Activated CD8-positive, alpha-beta memory T cell treated with anti-CD3 and anti-CD28 coated beads for 48 hours (primary cell): ENCODE measurements at places on chromosomes 2 and 18.

GRCh38 chr2:158305501-158305900 is 151.1 kb downstream of the CCDC148 start:
- no peak for DNase-seq

GRCh38 chr2:240469239-240469636 is 33.8 kb downstream of the GPC1 start:
- no peak for DNase-seq

- DNase-seq = no peak
Measured at GRCh38 chr2:240297256-240298116, 138.0 kb upstream of the GPC1 start.

DNA sequence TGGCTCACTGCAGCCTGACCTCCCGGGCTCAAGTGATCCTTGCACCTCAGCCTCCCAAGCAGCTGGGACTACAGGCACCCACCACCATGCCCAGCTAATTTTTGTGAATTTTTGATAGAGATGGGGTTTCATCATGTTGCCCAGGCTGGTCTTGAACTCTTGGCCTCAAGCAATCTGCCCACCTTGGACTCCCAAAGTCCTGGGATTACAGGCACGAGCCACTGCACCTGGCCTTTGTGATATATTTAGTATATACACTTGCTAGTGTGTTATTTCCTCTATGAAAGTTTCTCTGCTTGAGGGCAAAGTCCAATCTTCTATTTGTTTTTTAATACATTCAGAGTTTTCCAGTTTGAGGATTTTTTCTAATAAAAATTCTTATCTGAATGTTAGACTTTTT is 119.3 kb downstream of the GALNT3 start:
- no peak for DNase-seq

GRCh38 chr2:42245396-42245795 is 76.2 kb downstream of the EML4 start:
- no peak for DNase-seq
